Kidney (tissue), 22 donors: ENCODE measurements at places on chromosomes 4 and X.

DNA sequence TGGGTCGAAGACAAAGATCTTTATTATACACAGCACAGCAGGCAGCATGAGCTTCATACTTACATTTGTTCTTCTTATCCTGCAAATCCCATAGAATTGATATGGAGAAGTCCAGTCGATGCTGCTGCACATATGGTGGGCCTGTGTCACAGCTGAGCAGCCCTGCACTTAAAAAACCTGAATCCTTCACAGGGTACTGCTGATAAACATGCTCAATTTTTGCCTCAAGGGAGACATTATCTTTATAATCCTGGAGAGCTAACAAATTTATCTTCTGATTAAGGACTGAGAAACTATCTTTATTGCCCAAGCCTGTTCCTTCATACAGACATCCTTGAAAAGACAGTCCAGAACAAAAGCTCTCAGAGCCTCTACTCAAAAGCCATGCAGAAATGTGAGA lies 434.4 kb upstream of the FAM47C start:
- no peak for DNase-seq

GRCh38 chr4:88775529-88775928 lies 77.9 kb upstream of the NAP1L5 start:
- no peak for DNase-seq

DNA sequence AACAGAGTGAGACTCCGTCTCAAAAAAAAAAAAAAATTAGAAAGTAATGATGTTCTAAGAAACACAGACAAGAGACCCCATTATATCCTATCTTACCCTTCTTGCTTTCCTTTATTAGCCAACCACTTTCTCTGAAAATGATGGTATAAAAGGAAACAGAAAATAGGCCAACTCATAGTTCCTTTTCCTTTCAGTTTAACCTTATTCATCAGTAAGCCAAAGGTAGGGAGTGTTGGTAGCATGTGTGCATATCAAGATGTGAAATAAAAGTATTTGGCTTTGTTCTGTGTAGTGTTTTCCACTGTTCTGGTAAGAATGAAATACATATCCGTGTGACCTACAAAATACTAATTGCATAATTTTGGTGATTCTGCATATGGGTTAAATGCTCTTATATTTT lies 266.6 kb downstream of the ZNF674 start:
- DNase-seq: no peak

DNA sequence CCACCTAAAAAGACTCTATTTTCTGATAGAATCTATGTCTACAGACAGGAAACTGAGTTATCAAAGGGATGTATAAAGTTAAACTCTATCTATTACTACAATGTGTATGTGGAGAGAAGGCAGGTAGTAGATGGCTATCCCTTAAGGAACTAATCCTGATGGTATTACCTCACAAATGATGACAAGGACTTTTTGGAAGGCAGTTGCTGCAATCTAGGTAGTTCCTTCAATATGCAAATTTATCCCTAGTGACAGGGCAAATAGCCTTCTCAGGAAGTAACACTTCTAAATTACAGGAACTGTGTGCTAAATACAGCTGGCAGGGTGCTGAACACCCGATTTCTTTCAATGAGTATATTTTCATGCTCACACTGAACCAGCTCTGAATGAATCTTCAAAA lies 177.4 kb downstream of the COL25A1 start:
- no peak for DNase-seq

- no peak for DNase-seq
Measured at GRCh38 chrX:20225488-20225833, 41.2 kb downstream of the RPS6KA3 start.

DNA sequence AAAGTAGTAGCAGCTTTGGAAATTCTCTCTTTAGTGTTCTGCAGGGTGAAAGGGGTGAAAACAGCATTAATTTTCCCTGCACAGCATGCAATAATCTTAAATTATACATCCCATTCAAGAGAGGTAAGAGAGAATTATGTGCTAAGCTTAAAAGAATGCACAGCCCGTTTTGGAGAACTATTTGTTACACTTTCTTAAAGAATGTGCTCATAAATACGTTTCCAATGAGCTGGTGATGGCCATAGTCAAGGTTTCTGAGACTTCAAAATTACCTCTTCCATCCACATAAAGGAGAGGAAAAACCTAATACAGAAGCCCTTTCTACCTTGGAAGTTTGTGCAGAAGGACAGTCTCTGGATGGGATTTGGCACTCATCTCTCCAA lies 766.7 kb upstream of the TENM3 start:
- peak; percentile 8 for DNase-seq

DNA sequence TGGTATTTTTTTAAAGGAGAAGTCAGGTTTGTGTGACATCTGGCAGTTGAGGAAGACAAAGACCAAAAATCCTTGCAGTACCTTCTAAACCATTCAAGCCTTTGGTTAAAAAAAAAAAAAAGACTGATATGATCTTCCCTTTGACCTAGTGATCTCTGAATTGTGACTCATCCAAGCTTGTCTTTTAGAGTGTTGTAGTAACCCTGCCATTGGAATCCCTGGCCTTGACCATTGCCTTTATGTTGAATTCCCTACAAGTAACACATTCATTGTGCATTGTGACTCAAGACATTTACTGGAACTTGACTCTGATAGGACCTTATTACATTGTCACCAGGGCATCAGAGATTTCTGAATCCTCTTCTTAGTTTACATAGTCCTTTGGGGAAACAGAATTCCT lies 1469.0 kb downstream of the TECRL start:
- no peak for DNase-seq

- no peak for DNase-seq
Measured at GRCh38 chr4:109163493-109163892, 139.0 kb downstream of the COL25A1 start.

DNA sequence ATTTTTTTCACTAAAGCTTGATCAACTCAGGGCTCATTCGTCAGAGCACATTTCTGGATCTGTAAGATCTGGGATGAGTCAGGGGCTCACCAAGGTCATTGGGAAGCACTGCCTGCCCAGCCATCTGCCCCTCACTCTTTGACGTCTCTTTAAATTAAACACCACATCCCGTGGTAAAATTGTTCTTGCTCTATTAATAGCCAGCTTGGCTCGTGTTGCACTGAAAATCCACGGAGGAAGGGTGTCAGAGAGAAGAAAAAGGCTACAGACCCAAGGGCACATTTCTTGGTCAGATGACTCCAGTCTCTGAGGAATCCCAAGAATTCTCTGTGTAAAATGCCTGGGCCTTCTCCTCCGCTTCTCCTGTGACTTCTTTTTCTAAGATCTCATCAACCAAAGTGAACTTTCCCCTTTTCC lies 45.7 kb upstream of the GATB start:
- no peak for DNase-seq

DNA sequence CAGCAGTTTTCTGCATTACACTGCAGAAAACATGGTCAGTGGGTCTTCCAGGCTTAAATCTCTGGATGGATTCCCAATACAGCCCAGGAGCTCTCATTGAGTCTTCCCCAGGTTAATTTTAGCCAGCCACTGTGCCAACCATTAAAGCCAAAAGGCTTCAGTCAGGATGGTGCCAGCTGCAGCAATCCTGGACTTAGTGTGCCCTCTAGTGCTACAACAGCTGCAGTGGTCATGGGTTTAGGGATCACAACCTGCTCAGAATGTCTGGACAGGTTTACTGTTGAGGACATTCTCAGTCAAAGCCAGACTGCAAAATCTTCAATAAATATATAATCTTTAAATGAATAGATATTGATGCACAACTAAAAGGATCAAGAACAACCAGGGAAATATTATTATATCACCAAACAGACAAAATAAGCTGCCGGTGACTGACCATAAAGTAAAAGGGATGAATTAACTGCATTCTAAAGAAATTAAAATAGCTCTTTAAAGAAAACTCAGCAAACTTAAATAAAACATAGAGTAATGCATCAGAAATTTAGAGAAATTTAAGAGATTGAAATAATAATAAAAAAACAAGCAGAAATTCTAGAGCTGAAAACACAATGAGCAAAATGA lies 639.9 kb downstream of the SPOCK3 start:
- DNase-seq: peak; percentile 59

GRCh38 chr4:64940698-64941097 lies 531.4 kb upstream of the TECRL start:
- no peak for DNase-seq

DNA sequence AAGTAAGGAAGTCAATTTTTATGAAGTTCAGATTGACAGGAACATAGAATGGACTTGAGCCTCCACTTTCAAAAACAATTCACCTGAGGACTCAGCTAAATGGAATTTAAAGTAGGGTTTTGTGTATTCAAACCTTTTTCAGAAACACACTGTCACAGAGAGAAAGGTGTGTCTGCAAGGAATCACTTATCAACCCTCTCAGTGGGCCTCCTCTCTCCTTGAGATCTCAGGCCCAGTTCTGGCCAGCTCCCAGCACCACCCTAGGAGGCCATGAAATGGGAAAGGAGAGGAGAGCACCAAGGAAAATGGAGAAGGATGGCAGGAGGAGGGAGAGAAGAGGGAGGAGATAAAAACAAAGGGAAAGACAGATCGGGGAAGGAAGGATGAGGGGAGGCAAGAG lies 28.6 kb downstream of the TMEM255A start:
- DNase-seq: no peak

GRCh38 chr4:139740121-139740520 lies 74.5 kb downstream of the MGST2 start:
- no peak for DNase-seq

DNA sequence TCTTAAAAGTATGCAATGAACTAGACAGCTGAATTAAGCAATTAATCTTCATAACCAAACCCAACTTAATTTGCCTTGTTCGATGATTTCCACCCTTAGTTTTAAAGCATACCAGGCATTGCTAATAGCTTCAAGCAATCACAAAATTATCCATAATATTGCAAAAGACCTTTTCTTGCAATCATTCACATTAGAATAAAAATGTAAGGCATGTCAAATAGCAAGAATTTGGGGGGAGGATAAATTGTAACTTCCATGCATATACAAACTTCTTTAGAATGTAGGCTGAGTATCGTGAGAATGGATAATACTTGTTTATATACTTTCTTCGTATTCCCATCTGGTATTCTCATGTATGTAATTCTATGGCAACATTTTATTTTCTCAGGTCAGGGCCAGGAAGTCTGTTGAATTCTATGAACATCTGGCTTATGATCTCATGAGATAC lies 28.7 kb upstream of the BMP2K start:
- no peak for DNase-seq

GRCh38 chr4:185128272-185129119 lies 14.6 kb upstream of the SLC25A4 start:
- peak; percentile 54 for DNase-seq

DNA sequence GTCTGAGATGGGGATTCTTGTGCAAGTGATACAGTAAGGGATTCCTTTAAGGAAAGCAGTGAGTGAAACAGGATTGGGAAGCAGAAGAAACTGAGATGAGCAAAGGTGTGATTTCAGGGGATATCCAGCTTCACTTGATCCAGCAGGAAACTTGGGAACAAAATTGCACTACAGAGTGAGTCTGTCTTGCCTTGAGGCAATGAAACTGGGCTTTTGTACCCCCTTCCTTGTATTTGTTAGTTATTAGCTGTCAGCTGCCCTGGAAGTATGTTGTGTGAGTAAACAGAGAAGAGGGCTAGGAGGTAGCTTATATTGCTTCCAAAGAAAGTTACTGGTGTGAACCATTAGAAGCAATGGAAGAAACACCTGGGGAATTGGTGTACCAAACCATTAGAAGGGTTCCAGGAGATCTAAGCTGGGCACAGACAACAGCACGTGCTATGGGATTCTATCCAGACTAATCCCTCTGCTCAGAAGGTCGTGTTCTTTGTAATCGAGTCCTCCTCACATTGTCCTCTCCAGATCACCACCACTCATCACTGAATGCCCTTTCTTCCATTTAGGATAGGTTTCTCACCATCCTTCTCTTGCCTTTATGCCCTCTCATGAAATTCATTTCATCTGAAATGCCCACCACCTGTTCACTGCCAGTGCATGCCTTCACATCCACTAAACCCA lies 76.0 kb downstream of the PDLIM5 start:
- DNase-seq: no peak
